ENCODE measurements at places on chromosomes 4 and X.

- DNase-seq, result peak; percentile 48
These were observed 167.3 kb downstream of the SLIT2 start for GRCh38 chr4:20418861-20419451.

DNA sequence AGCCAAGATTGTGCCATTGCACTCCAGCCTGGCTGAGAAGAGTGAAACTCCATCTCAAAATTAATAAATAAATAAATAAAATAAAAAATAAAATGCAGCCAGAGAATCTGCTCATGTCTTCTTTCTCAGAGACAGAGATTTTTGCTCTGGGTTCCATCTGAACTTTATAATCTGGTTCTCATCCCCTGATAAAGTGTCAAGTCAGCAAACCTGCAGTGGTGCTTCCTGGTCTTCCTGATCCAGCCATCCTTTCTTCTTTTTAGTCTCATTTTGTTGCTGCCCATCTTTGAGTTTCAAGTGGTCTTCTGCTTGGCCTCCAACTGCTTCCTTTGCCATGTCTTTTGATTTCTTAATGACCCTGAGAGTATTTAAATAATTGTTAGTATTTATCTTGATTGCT lies 24.1 kb downstream of the MAP7D3 start:
- DNase-seq, result no peak

GRCh38 chrX:134803060-134803459 lies 144.8 kb upstream of the PLAC1 start:
- DNase-seq, result peak; percentile 51

DNA sequence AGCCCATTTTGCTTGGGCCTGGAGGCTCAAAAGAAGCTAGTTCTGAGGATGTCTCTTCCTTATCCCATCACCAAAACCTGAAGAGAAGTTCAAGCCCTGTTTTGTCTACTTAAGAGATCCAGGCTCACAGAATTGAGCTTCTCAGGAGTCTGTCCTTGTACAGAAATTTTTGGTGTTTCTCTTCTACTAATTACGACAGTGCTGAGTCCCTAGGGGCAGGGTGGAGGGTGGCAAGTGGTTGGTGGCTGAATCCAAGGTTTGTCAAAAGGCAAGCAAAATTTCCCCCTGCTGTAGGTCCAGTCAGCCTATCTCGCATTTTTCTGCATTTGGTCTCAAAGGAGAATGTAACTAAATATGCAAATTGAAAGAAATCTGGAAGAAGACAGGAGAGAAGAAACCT lies 377.9 kb downstream of the SMARCA1 start:
- DNase-seq, result no peak

- DNase-seq, result no peak
These were observed 234.3 kb downstream of the SCFD2 start for GRCh38 chr4:53131562-53131925.
